ENCODE measurements at places on chromosomes 6 and 20.

GRCh38 chr6:142693441-142693840 is 251.5 kb downstream of the HIVEP2 start:
- DNase-seq: peak; percentile 25

- DNase-seq: no peak
Measured at GRCh38 chr6:25042536-25042935, 106.8 kb upstream of the RIPOR2 start.

DNA sequence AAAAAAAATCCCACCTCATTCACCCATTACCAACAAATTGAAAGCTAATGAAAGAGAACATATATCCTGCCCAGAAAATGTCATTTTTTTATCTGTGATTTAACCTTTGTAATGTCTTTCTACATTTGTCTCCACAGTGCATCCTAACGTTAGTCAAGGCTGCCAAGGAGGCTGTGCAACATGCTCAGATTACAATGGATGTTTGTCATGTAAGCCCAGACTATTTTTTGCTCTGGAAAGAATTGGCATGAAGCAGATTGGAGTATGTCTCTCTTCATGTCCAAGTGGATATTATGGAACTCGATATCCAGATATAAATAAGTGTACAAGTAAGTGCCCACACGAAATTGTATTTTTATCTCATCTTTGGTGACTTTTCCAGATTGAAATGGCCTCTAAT is 30.0 kb downstream of the RSPO3 start:
- no peak for DNase-seq

DNA sequence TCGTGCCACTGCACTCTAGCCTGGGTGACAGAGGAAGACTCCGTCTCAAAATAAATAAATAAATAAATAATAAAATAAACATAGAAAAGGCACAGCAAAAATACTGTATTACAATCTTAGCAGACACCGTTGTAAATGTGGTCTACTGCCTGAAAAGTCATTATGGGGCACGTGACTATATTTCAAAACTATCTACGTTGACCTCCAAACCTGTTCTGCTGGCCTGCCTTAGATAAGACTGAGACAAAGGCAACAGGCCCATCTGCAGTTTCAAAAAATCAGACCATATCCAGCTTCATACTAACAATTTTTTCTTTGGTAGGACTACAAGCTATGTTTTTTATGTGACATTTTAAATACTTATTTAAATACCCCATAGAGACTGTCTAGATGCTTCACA is 59.1 kb downstream of the AGPAT4 start:
- no peak for DNase-seq

GRCh38 chr20:38143646-38144554 is 21.2 kb downstream of the TGM2 start:
- peak; percentile 63 for DNase-seq

GRCh38 chr6:136587527-136587926 is 37.3 kb upstream of the MAP7 start:
- no peak for DNase-seq

- no peak for DNase-seq
Measured at GRCh38 chr6:15330174-15330944, 84.5 kb downstream of the JARID2 start.

Data from BJ (cell line).